Astrocyte of the hippocampus (primary cell): ENCODE measurements at places on chromosomes 5 and 9.
A peak's percentile ranks its signal among the peaks of the same experiment; 100 is the strongest.

- peak; percentile 37 for DNase-seq
These were observed 7.7 kb downstream of the LPCAT1 start for GRCh38 chr5:1515921-1516571.

DNA sequence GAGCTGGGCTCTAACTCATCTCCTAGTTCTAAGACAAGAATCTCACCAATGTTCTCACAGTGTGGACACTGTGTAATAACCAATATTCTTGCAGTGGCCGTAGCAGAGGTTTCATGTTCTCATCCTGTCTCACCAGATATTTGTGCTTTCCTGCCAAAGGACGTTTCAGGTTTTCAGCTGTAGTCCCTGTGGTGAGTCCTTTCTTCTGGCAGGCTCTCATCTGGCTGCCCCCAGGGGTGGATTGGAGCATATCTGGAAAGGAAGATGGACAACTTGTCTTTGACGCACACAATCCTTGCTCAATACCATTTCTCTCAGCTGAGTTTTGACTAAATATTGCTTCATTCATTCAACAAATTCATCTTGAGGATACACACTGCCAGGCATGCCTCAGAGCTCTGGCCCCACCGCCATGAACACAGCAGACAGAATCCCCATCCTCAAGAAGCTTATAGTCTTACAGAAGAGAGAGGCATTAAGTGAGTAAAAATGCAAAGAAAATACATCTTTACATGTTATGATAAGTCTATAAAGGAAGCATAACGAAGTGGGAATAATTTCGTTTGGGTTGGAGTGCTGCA is 33.8 kb upstream of the NEURL1B start:
- DNase-seq, result no peak

DNA sequence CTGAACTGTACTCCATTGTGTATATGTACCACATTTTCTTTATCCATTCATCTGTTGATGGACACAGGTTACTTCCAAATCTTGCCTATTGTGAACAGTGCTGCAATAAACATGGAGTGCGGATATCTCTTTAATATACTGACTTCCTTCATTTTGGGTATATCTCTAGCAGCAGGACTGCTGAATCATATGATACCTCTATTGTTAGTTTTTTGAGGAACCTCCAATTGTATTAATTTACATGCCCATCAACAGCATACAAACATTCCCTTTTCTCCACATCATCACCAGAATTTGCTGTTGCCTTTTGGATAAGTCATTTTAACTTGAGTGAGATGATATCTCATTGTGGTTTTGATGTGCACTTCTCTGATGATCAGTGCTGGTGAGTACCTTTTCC is 81.8 kb upstream of the FAM120A start:
- DNase-seq, result no peak

DNA sequence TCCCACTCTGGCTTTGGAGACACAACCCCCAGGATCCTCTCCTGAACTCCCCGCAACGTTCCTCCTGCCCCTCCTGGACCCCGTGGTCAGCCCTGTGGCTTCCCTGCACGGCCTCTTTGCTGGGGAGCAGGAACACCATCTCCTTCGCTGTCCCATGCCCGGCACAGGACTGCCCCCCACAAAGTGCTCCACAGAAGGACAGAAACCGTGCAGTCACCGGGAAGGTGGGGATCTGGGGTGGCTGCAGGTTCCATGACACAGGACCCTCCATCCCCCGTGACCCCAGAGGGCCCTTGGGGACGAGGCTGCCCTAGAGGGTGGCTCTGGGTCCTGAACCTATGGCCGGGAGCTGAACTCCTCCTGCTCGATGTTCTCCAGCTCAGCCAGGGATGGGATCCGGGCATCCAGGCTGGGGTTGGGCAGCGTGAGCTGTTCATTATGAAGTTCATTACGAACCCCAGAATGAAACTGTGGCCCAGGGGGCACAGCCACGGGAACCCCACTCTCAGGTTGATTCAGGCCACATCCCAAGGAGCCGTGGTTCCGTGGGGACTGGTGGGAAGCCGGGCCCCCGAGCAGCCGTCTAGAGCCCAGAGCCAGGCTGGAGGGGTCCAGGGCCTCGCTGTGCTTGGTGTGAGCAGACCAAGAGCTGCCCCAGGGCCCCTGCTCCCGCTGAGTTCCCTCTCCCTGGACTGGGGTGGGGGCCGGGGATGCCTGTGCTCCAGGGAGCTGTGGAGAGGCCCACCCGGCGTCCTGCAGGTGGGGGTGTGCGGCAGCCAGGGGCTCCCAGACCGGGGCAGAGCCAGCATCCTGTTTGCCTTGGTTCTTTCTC is 684 bp upstream of the SLC6A19 start:
- DNase-seq, result no peak

DNA sequence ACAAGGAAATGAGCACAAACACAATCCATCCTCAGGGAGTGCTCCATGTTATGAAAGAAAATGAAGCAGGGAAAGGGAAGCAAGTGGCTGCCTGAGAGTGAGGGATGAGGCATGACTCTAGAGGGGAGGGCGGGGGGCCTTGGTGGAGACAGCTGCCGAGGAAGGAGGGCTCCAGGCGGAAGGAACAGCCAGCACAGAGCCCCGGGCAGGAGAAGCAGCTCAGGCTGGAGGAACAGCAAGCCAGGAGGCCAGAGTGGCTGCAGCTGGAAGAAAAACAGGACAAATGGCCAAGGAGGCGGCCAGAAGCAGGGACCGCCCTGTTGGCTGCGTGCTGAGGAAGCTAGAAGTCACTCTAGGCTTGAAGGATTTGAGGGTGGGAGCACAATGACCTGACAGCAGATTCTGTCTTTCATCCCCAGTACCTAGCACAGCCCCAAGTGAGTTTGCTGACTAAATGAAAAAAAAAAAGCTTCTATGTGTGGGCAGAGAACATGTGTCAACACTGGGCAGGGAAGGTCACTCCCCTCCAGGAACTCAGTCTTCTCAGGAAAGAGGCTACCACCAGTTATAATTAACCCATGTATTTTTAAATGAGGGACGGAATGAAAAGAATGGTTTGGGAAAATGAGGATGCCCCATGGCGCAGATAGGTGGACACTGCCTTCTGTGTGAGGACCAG is 142.8 kb downstream of the DCP2 start:
- DNase-seq, result no peak

GRCh38 chr5:53211799-53212198 is 102.2 kb upstream of the MOCS2 start:
- DNase-seq, result no peak

DNA sequence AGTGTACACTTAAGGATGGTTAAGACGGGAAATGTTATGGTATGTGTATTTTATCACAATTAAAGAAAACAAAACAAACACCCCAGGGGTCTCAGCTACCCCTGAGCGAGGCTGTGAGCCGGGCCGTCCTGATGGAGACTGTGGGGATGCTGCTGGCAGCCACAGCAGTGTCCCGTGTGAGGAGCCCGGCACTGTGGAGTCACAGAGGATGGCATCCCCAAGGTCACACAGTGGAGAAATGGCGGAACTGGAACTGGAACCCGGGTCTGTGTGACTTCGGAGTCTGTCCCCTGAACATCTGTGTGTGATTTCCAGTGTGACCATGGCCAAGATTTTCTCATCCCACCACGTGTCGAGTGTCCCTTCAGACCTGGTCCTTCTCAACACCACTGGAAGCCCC is 80.7 kb upstream of the PHYKPL start:
- DNase-seq, result no peak

DNA sequence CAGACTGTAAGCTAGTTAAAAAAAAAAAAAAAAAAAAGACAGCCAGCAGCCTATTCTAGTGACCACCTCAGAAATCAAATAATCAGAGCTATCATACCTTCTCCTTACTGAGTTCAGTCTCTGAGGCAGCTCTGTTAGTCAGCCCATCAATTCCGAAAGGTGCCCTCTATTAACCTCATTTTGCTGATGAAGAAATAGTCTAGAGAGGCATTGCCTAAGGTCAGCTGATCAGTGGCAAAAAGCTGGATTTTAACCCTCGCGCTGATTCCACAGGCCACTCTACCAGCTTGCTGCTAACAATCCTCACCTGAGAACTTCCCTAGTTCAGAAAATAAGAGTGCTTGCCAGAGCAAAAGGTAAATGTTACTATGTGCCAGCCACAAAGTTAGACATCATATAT is 172.0 kb downstream of the DENND1A start:
- no peak for DNase-seq

GRCh38 chr5:2803751-2804150 is 52.3 kb upstream of the IRX2 start:
- no peak for DNase-seq

GRCh38 chr5:140351609-140352334 is 5.4 kb upstream of the HBEGF start:
- peak; percentile 85 for DNase-seq

GRCh38 chr5:107687937-107688336 is 17.2 kb upstream of the EFNA5 start:
- no peak for DNase-seq

GRCh38 chr5:3619579-3619978 is 23.9 kb downstream of the IRX1 start:
- no peak for DNase-seq

- no peak for DNase-seq
These were observed 410.9 kb downstream of the BNC2 start for GRCh38 chr9:16459421-16460148.

DNA sequence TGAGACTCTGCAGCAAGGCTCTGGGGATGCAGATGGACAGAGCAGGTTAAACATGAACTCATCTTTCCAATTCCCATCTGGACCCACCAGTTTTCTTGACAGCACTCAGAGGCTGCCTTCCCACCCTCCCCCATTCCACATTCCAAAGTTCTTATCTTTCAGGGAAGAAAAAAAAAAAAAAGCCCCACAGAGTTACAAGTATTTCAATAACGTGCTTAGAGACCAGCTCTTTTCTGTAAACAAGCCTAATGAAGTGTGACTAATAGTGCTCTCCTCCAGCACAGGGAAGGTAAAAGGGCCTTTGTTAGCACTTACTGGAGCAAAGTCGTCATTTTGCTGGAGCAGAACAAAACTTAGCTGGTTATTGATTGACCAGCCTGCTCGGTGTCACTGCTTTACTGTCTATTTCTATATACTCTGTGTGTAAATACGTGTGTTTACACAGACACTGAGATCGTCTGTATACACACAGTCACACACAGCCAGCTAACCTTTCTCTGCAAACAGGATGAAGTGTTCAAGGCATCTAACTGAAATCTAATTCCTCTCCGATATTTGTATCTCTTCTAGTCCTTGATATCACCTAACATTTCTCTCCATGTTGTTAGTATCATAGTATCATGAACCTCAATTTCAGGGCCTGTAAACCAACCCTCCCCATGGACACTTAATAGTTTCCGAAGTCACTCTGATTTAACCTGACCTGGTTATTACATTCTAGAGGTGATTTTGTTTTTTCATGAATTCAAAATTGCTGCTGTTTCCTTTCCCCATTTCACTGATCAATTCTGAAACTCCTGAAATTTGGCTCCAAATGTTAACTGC is 84.9 kb downstream of the ZNF608 start:
- DNase-seq, result peak; percentile 92

- DNase-seq, result no peak
These were observed 8.5 kb upstream of the MEIKIN start for GRCh38 chr5:131953969-131954368.
